Left cardiac atrium (tissue), 4 donors: ENCODE measurements at places on chromosomes 3 and 15.

GRCh38 chr3:152302521-152303021 lies 33.8 kb downstream of the MBNL1 start:
- peak; percentile 70 for DNase-seq

DNA sequence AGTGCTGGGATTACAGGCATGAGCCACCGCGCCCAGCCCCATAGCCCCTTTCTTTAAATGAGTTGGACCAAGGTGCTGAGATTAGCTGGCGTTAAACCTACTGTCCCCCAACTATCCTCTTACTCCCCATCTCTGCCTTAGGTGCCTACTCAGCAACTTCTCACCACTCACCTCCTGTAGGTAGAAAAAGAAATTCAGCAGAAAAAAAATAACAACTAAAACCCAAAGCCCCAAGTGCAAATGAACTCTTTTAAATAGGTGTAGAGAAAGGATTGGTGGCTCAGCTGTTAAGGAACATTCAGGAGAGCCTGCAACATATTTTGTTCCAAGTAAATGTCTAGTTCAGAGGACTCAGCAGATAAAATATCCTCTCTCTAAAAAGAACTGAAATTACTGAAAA lies 19.5 kb downstream of the SAMD7 start:
- DNase-seq: no peak

DNA sequence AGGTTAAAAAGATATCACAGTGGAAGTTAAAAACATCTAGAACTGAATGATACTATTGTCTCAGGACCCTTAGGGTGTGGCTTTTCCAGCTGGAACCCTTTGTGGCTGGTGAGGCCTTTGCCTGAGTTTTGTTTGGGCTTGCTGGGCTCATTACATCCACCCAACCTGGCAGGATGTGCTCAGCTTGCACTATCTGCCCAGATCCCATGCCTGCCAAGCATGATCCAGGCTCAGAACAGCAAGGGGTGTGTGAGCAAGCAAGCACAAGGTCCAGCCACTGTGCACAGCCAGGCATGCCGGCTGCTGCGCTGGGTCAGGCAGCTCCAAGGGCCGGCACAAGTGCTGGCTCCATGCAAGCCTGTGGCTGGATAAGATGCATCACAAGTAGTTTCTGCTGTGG lies 512.7 kb upstream of the CDIN1 start:
- DNase-seq: no peak

- DNase-seq: no peak
These were observed 517.2 kb upstream of the CBLB start for GRCh38 chr3:106386050-106386449.

DNA sequence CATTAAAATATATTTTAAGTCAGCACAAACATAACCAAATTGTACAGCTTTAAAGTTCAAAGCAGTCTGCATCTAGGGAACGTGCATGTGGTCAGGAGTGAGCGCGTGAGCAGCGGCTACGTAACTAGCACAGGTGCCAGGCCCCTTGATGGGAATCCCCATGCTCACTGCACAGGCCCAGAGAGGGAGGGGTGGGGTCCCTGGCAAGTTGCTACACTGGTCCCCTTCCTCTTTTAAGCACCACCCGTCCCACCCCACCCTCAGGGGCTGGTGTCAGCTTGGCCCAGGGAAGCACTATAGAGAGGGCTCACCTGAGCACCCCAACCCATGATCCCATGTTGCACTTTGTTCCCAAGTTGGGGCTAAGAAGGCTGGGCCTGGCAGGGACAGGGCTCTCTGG lies 835 bp upstream of the GMPPB start:
- peak; percentile 43 for DNase-seq

- DNase-seq: peak; percentile 80
These were observed 5.8 kb upstream of the TUSC2 start for GRCh38 chr3:50333744-50334328.

DNA sequence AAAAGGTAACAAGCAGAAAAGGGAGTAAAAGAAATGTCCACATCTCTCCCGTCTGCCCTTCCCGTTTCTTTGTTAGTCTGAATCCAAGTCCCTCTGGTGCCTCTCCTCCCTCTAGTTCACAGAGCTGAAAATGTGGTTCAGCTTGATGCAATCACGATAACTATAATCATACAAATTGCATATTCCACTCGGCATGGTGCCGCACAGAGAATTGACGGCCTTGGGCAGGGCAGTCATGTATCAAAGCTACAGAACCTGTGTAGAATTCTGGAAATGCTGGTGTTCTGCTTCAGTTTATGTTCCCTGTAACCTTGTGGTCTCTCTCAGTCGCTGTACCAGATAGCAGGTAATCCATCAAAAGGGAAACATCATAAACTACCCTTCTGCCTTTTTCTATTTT lies 562.9 kb upstream of the CBLB start:
- no peak for DNase-seq

- no peak for DNase-seq
These were observed 332.3 kb upstream of the EPHA3 start for GRCh38 chr3:88775026-88775690.

DNA sequence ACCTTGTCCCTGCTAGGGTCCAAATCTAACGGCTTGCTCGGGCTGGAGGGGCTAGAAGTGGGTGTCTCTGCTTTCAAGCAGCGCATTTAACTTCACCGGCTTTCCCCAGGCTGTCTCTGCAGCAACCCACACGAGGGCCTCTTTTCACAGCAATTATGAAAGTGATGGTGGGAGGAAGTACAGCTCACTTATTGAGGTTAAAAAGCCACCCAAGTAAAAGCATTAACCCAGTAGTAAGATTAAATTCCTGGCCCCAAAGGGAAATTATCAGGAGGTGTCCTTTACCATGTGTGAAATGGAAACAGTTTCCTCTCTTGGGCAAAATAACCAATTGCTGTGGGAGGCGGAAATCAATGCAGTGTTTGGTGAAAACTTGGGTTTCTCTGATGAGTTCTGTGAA lies 41.1 kb downstream of the NGRN start:
- no peak for DNase-seq

- DNase-seq: peak; percentile 52
These were observed 75.1 kb upstream of the VGLL4 start for GRCh38 chr3:11718637-11719405.

DNA sequence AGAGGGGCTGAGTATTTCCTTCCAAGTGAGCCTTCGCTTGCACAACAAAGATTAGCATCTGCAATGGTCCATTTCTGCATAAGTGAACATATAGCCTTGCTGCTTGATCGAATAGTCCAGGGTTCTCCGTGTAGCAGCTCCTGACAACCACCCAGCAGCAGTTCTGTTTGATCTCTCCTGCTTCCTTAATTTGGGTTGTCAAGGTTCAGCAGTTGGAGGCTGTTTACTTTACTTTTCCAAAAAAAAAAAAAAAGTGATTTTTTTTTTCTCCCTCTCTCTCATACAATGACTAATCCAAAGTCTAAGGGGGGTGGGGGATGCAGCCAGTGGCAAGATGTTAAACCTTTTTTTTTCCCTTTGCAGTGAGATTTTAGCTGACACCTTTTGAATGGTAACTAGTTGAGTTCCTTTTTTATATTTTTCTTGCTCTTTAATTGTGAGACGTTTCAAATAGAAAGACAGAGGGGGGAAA lies 3.6 kb downstream of the FOXP1 start:
- no peak for DNase-seq

DNA sequence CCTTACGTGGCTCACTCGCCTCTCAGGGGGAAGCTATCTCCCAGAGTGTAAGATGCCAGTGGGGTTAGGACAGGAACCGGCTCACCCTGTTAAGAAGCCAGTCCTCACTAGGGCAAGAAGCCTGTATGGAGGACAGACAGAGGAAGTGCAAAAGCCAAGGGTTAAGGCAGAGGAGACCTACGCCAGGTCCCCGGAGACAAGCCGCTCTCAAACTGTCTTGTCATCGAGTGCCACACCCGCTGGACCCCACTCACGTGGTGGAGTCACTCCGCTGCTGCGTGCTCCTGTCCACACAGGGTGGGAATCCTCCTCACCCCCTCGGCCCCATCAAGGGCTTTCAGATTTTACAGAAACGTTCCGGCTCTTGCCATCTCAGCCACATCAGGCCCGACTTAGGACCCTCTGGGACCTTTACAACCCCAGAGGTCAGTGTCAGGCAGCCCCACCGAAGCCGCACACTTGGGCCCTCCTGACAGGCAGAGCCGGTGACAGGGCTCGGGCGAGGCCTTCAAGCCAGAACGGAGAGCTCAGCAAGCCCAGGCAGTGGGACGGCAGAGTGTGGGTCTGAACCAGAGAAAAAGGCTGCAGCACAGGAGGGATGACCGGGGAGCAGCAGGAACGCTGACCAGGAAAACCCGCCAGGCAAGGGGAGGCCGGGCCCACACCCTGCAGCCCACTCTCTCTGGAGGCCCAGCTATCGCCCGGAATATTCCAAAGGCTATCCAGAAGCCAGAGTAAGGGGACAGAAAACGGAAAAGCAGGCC lies 61.7 kb downstream of the XXYLT1 start:
- no peak for DNase-seq

DNA sequence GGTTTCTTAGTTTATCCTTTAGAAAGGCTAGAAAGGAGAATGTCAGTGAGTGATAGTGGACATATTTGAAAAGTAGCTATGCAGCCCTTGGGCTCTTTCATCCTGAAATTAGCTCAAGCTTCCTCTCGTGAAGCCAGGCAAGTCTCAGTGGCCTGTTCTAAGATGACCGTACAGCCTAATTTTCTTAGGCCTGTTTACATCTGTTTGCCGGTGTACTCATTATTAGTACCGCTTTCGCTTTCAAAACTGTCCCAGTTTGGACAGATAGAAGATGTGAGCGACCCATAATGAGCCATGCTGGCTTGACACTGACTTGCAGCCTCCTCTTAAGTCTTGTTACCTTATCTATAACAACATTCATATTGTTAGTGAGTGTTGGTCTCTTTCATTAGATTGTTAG lies 5.7 kb upstream of the ARL14 start:
- no peak for DNase-seq

- DNase-seq: no peak
These were observed 351.8 kb upstream of the TPRG1 start for GRCh38 chr3:188819939-188820338.

DNA sequence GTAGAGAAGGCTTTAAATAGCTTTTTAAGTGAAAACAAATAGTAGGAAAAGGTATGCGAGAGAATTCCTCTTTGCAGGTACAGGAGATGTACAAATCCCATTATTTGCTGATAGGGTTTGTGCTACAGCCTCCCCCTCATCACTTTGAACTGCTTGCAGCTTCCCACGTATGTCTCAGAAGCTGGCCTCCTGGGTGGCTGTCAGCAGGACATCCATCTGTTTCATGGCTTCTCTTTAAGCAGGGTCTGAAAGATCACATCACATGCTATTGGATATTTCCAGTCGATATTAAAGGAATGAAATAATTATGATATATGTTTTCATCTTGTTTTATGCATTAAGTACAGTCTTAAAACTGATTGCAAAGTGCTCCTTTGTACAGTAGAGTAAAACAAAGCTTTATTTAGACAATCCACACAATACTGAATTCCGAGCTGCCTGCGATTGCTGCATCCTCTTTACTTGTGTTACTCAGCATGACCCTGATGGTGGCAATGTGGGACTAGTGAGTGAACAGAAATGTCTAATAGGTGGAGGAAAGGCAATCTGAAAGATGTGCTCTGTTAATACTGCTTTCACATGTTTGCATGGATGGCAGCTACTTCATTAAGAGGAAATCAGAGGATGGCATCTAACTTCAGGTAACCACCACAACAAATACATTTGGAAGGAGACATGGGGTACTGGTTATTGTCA lies 930.6 kb upstream of the SEMA6D start:
- no peak for DNase-seq

- no peak for DNase-seq
These were observed 112.7 kb downstream of the CHSY1 start for GRCh38 chr15:101138913-101139880.

GRCh38 chr3:162094301-162094700 lies 597.7 kb downstream of the OTOL1 start:
- no peak for DNase-seq

DNA sequence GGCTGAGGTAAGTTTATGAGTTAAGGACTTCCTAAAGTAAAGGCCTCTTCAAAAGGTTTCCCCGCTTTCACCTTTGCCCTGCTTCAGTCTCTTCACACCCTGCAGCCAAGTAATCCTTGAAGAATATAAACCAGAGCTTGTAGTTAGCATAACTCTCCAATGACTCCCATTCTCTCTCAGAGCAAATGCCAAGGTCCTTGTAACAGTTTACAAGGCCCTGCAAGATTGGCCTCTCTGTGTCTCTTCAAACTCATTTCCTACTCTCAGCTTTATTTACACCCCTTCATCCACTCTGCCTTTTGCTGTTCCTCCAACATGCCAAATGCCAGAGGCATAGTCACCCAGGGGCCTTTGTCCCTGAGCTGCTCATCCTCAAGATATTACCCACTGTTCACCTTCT lies 60.5 kb upstream of the MME start:
- no peak for DNase-seq

- no peak for DNase-seq
These were observed 14.9 kb upstream of the MYH15 start for GRCh38 chr3:108525256-108525655.

- no peak for DNase-seq
These were observed 31.7 kb upstream of the NR2C2 start for GRCh38 chr3:14915636-14916222.

DNA sequence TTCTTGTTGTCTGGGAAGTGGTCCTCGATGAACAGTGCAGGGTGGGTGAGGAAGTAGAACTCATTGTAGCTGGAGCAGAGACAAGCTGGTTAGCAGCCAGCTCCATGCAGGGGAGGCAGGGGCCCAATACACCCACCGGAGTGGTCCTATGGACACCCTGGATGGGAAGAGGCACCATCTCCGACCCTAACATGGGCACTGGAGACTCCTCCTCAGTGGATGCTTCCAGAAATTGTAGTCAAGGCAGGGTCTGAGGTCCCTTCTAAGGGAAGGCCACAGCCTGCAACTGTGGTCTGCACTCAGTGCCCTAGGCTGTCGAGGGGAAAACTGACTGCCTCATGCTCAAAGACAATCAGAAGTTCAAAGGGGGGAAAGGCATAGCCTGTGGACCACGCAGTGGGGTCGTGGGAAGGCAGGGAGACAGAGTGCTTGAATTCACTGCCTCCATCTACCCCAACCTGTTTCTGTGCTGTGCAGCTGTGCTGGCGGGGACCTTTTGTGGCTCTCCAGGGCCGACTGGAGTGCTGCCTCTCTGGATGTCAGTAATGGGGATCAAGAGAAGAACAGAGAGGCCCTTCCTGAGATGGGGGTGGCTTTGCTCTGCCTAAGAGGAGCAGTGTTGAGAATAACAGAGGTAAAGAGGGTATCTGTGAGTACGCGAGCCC lies 41.9 kb downstream of the KY start:
- DNase-seq: no peak
